ENCODE measurements at places on chromosomes 3 and 15.

- no peak for DNase-seq
Measured at GRCh38 chr15:38682861-38683260, 118.2 kb upstream of the RASGRP1 start.

DNA sequence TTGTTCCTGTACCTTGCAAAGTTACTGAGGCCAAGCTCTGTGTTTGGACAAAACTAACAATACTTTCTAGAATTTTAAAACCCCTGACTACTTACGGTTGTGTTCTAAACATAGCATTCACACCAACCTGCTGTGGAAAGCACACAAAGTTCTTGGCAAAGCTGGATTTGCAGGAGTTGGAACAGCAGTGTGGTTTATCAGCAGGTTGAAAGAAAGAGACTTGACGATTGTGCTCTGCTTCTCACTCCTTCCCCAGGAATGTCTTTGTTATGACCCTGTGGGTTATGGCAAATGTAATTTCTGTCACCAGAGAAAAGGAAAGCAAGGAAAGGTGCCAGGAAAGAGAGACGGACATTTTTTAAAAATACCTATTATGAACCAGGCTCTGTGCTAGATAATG lies 165.5 kb upstream of the TGFBR2 start:
- DNase-seq: no peak

- no peak for DNase-seq
Measured at GRCh38 chr15:40372981-40373380, 9.5 kb upstream of the KNSTRN start.

- DNase-seq: no peak
Measured at GRCh38 chr15:79341396-79341795, 30.5 kb downstream of the TMED3 start.

GRCh38 chr15:31360843-31361763 lies 34.5 kb downstream of the KLF13 start:
- DNase-seq: no peak

GRCh38 chr3:129106320-129106719 lies 15.3 kb downstream of the RAB43 start:
- DNase-seq: no peak

DNA sequence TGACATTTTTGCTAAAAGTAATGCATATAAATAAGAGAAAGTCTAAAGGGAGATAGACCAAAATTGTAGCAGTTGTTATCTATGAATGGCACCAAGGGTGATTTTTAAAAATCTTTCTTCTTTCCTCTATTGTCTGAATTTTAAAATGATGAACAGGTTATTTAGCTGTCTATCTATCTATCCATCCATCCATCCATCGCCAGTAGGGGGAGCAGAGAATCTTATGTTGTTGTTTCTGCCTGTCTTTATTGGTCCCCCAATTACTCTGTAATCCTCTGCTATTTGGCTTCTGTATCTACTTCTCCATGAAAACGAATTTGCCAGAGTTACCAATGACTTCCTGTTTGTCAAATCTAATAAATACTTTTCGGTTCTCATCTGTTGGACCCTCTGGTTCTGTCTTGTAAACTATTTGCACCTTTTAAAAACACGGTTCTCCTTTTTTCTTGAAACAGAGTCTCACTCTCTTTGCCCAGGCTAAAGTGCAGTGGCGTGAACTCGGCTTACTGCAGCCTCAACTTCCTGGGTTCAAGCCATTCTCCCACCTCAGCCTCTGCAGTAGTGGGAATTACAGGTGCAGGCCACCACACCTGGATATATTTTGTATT lies 86.0 kb downstream of the ECT2 start:
- no peak for DNase-seq

- DNase-seq: no peak
Measured at GRCh38 chr3:147218965-147219364, 187.4 kb downstream of the ZIC4 start.

GRCh38 chr3:52234516-52235447 lies 4.2 kb downstream of the TWF2 start:
- no peak for DNase-seq

- DNase-seq: no peak
Measured at GRCh38 chr3:143654906-143655305, 193.4 kb downstream of the SLC9A9 start.

DNA sequence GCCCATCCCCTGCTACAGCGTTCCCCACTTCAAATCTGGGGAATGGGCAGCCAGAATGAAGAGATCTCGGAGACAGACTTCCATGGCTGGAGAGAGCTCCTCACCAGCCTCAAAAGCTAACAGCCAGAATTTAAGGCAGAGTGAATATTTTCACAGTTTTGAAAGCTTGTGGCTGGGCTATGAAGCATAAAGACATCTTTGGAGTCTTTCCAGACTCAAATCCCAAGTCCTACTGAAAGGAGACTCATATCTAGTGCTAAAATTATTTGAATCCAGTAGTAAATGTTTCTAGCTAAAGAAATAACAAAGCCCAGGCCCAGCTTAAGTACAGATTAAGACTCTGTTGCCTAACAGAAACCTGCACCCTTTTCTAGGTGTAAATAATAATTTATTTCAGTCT lies 628.4 kb upstream of the ALCAM start:
- DNase-seq: no peak

GRCh38 chr15:99361545-99362185 lies 110.4 kb downstream of the LRRC28 start:
- no peak for DNase-seq

GRCh38 chr15:70494852-70495571 lies 268.3 kb downstream of the UACA start:
- DNase-seq: no peak

Data from cortex of kidney (tissue), 1 donor.